ENCODE measurements at places on chromosomes 1 and 21.

DNA sequence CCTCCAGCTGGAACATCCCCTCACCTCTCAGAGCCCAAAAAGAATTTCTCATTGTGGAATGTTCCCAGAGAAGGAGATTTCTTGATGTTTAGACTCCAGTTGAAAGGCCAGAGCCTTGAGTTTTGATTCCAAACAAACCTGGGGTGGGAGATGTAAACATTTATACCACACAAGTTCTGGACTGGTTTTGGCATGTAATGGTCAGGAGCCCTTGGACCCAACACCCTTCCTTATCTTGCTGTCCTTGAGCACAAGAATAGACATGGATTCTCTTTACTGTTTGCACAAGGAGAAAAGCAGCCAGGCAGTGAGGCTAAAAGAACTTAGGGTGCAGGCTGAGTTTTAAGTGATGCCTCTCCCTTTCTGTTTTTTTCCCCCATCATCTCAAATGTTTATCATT lies 4.5 kb downstream of the RHBG start:
- DNase-seq = no peak

DNA sequence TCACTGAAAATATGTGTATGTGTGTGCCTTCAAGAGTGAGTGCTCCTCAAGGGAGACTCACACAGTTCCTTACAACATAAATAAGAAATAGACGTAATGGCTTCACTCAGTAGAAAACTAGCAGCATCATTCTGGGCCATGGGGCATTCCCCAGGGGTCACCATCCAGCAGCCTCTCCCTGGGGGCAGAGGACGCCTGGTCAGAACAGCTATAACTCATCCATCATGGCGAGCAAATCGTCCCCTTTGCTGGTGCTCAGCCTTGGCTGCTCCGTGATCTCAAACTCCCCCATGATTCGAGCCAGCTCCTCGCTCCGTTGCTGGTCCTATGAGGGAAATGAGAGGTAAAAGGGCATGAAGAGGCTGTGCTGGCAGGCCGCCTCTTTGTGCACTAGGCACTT lies 20.2 kb upstream of the LSM10 start:
- DNase-seq = no peak

DNA sequence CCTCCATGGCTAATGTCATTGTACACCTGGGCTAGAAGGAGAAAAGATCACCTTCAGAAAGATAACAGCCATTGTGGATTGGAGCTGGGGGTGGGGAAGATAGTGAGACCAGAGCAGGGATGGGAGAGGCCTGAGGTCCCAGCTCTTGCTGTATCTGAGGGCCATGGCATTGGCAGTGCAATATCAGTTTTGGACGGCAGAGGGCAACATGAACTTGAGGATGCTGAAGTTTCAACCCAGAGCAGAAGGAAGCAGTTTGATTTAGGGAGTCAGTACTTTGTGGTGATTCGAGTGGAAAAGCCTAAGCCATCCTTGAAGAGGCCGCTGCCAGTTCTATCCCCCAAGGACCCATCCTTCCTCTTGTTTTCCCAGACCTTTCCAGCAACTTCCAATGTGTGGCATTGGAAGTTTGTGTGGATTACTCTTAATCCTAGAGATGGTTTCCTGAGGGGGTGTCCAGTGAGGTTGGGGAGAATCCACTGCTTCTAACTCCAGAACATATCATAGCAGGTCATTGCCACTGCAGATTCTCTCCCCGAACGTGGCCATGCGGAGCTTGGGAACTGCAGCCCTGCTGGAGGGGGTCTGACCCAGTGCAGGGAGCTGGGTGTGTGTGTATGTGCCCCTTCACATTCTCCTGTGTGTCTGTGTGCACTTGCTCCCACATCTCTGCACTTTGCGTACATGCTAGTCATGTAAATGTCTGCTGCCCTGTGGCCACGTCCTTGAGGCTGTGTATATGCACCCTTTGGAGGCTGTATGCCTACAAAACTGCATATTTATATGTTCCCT lies 24.1 kb downstream of the SLC26A9 start:
- DNase-seq = peak; percentile 60

- DNase-seq = no peak
Measured at GRCh38 chr1:234835239-234835638, 225.3 kb upstream of the IRF2BP2 start.

DNA sequence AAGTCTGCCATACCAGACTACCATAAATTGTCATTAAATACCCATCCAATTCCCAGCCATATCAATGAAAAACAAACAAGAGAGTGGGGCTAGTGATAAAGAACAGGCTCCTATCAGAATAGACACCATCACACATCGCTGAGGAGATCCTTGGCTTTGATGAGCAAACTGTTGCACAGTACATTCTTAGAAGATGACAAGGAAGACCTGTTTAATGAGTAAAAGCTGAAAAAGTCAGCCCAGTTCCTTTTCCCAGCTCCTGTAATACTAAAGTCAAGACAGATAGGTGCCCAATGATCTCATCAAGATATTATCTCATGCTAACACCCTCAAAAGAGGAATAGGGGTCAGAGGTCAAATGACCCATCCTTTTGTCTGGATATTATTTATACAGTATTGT lies 164.5 kb upstream of the COA6 start:
- DNase-seq = no peak

DNA sequence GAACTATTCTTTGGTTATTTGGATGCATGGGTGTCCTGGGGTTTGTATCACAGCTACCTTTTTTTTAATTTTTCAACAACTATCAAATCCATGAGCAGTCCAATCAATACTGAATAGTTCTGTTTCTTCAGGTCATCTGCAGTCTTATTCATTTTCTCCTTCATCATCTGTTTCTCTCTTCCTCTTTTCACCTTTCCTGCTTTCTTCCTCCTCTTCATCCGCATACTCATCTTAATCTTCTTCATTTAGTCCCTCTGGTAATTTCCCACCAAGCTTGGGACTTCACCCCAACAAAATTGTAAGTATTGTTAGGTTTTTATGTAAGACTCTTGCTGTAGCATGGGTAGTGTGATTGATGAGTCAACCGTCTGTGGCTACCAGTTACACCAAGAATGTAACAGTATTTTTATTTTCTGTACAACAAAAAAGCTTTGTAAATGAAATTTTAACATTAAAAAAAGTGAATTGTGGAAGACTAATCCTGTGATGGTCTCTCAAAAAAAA lies 184.1 kb upstream of the RNPC3 start:
- DNase-seq = no peak

- no peak for DNase-seq
Measured at GRCh38 chr1:173570370-173571007, 32.4 kb downstream of the SLC9C2 start.

GRCh38 chr1:47688461-47689296 lies 250.8 kb downstream of the FOXD2 start:
- no peak for DNase-seq

DNA sequence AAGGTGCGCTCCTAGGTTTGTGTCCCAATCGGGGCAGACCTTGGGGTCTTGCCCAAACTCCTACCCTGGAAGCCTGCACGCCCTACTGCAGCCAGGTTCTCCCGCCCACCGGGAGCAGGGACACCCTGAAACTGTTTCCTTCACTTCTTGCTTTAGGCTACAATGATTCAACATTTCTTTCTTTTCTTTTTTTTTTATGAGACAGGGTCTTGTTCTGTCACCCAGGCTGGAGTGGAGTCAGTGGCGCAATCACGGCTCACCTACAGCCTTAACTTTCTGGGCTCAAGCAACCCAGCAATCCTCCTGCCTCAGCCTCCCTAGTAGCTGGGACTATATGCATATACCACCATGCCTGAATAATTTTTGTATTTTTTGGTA lies 75.8 kb downstream of the ITPKB start:
- DNase-seq = no peak

DNA sequence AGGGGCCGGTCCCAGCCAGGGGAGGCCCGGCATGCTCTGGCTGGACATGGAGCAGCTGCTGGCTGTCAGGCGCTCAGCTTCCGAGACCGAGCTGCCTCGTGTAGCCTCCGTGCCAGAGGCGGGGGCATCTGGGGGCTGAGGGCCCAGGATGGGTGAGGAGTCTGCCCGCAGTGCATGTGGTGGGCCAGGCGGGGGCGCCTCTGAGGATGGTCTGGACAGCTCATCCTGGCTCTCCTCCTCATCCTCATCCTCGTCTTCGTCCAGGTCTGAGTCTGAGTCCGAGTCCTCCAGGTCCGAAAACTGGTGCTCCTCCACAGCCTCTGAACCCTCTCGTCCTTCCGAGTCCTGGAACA lies 28.9 kb upstream of the EDN2 start:
- no peak for DNase-seq

- no peak for DNase-seq
Measured at GRCh38 chr1:48560577-48560976, 88.6 kb upstream of the SPATA6 start.

GRCh38 chr1:208047975-208048374 lies 137.1 kb upstream of the CD34 start:
- no peak for DNase-seq

DNA sequence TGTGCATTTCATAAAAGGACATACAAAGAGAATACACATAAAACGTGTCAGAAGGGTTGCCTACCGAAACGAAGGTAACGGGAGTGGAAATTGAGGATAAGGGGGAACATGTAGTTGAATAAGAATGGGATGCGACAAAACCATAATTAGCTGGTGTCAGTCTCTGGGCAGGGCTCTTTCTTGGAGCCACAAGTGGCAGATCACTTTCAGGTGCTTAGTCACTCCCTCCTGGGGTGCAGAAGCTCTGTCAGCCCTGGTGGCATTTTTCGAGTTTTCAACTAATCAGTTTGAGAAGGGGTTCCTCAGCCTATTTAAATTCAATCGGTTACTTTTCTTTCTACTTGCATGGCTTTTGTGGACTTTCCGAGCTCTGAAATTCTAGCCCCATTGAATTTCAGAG lies 133.9 kb upstream of the IGSF21 start:
- DNase-seq = no peak

DNA sequence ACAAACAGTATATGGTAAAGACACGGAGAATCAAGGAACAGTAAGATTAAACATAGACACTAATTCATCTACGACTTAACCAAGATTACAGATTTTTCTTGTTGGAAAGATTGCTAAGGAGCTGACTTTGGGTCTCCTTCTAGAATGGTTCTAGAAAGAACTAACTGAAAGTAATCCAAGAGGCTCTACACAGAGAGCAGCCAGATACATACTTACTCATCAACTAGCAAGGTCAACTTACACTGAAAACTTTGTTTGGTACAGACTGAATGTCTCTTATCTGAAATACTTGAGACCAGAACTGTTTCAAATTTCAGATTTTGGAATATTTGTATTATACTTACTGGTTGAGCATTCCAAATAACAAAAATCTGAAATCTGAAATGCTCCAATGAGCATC lies 5.8 kb downstream of the C21orf91 start:
- no peak for DNase-seq

DNA sequence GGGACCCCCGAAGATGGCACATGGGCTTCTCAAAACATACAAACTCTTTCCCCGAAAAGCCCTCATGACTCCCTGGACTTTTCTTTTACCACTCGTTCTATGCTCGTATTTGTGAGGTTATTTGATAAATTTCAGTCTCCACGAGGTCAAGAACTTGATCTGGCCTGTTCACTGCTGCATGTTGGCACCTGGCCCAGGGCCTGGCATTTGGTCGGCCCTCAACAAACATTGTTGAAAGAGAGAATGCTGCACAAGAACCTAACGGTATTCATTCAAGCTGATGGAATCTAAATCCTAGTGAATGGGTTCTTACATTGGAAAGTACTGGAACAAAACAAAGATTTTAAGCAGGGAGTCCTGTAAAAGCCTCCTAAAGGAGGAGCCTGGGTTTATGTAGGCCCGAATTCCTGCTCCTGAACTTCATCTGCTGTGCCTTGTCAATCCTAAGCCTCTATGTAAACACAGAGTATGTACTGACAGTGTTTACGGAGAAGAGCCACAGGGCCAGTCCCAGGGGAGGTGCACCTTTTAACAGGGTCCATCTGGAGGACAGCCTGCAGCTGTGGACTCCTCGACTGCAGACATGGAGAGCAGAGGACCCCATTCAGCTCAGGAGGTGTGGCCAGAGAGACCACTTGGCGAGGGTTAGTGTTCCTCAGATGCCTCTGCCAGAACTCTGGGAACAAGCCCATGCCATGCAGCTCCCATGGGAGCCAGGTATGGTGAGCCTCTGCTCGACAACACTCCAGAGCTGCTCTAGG lies 46.9 kb downstream of the L1TD1 start:
- no peak for DNase-seq

DNA sequence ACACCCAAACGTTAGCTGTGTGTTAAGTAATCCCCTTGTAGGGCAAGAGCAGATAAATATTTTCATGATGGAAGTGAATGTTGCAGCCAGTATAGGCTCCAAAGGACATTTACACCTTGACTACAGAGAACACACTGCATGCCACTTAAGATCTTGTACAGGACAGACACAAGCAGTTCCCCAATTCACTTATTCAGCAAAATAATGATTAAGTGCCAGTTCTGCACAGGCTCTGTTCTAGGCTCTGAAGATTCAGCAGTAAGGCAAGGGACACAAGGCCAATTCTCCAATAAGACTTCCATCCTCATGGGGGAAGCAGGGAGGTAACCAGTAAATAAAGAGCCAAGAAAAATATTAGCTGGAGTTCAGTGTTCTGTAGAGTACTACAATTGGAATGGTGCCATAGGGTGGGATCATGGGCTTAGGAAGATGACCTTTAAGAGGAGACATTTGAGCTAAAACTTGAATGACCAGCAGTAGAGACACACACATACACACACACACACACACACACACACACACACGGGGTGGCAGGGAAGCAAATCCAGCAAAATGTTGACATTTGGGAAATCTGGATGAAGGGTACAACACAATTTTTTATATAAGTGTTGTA lies 199.9 kb upstream of the JUN start:
- DNase-seq = no peak

- DNase-seq = no peak
Measured at GRCh38 chr1:7576946-7577657, 194.0 kb upstream of the VAMP3 start.

DNA sequence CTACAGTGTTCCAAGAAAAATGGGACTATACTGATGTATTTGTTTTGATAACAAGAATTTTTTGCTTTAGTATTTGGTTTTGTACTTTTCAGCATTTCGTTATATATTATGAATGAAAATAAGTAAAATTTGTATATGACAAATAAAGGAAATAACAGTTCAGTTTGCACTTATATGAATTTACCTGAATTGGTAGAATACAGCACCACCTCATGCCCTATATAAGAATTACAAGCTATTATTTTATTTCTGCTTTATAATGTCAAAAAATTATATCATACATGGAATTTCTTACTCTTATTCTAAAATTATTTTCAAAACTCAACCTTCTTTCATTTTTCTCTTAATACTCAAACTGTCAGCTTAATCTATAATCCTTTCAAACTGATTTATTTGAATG lies 14.6 kb downstream of the EFCAB7 start:
- DNase-seq = no peak

GRCh38 chr1:44798481-44799365 lies 1.5 kb upstream of the PLK3 start:
- DNase-seq = no peak

DNA sequence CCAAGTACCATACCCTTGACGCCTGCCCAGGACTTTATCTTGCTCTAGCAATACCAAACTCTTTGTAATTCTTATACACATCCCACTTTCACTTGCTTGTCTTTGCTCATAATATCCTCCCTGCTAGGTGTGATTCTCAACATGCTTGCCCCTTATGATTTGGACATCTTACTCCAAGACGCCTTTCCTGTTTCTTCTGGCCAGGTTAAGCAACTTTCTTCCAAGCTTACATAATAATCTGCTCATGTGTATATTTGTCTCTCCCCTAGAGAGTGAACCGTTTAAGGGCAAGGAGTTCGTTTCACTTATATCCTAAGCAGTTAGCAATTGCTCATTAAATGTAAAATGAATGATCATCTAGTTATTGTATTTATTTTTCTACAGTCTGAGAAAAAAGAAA lies 21.8 kb downstream of the CRYZL1 start:
- no peak for DNase-seq
